ENCODE measurements at places on chromosomes 1 and 21.

GRCh38 chr1:97013136-97013535 is 291.6 kb downstream of the PTBP2 start:
- no peak for DNase-seq

DNA sequence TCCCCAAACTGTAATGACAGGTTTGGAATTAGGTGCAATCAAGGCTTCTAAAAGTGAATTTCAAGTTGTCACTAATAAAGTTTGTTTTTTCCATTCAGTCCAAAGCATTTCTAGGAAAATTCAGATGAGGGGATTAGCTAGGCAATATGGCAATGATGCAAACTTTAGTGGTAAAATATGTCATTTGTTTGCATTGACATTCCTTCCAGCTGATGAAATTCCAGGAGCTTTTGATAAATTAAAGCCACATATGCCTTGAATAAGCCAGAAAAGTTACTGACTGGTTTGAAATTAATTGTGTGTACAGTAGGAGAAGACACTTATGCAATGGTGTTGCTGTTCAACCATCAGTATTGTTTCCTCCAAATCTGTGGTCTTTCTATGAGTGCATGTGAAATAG is 57.8 kb downstream of the MROH9 start:
- DNase-seq = no peak

- DNase-seq = no peak
Observed at GRCh38 chr21:44709426-44710293, 1.7 kb downstream of the TSPEAR start.

DNA sequence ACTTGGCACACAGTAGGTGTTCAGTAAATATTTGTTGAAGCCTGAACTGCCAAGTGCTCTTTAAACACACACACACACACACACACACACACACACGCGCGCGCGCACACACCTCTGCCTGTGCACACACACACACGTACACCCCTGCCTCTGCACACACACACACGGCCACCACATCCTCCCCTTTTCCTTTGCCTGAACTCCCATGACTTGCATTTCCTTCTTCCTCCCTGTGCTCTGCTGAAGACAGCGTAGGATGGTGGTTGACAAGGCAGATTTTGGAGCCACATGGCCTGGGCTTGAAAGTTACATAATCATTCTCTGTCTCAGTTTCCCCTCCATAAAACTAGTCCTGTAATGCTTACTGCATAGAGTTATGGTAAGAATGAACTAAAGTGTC is 712.3 kb downstream of the PTPRU start:
- DNase-seq = no peak

DNA sequence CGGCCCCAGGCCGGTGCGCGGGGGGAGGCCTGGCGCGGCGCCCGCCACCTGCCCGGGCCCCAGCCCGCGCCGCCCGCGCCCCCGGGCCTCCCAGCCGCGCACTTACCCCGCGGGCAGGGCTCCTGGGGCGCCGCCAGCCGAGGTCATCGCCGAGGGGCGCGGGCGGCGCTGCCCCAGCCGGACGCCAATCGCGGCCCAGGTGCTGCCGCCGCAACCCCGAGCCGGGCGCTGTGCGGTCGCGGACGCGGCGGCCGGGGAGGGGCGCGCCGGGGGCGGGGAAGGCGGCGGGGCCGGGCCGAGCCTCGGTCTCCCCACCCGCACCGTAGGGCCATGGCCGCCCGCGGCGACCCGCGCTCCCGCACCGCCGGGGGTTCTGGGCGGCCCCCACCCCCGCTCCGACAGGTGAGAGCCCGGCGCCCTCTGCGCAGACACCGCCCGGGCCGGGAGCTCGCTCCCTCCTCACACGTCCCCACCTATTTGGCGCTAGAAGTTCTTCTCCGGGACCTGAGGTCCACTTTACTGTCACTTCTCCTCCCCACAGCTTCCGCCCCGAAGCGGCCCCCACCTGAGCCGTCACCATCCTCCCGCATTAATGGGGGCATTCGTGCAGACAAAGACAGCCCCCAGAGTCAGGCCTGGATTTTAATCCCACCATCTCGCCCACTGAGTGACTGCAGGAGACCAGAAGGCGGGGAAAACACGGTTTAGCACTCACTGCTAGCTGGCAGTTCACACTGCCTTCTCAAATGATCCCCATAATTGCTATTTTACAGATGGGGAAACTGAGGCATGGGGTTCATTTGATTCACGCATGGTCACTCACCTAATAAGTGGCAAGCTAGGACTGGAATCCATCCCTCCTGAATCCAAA is at the start of gene TTC39A:
Gene TTC39A (minus strand): TSS at position 232 of the 871 bp plus-strand sequence. CDS start 85 bp downstream, at position 147.
- DNase-seq = no peak

DNA sequence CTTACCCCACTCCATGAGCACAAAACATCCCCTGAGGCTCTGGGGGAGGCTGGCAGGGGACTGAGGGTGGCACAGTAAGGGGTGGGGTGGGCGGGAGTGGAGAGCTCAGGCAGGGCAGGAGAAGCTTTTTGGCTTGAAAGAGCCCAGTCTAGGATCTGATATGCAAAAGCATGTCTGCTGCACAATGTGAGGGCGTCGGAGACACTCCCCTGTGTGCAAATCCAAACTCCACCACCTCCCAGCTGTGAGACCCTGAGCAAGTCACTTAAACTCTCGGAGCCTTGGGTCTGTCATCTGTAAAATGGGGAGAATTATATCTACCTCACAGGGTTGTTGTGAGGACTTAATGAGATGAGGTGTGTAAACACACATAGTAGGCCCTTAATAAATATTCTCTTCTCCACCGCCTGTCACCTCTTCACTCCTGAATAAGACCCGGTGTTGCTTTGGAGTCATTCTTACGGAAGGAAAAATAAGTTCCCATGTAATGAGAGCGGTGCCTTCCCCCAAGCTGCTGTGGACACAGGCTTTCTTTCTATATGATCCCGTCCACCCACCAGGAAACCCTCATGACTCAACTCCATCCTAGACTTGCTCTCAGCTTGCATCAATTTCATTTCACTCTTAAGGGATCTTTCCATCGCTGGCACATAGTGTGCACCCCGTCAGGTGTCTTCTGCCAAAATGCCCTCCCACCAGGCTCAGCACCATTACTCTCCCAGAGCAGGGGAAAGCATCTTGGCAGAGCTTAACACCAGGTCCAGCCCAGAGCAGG is 12.5 kb downstream of the KCNN3 start:
- no peak for DNase-seq

All from testis (tissue), 5 donors.